Fibroblast of skin of right quadriceps (primary cell): ENCODE measurements at places on chromosomes 7 and 10.

DNA sequence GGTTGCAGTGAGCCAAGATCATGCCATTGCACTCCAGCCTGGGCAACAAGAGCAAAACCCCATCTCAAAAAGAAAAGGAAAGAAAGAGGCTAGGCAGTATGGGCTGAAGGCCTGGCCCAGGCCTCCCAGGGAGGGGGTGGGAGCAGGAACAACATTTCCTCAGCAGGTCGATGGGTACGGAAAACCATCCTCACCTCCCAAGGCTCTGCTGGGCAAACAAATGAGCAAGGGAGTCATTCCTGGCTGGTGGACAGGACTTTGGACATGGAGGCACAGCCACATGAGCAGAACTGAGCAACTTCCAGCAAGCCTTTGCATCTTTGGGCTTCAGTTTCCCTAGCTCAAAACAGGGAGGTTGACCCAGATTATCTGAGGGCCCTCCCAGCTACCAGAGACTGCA lies 13.0 kb downstream of the OGDHL start:
- no peak for DNase-seq

DNA sequence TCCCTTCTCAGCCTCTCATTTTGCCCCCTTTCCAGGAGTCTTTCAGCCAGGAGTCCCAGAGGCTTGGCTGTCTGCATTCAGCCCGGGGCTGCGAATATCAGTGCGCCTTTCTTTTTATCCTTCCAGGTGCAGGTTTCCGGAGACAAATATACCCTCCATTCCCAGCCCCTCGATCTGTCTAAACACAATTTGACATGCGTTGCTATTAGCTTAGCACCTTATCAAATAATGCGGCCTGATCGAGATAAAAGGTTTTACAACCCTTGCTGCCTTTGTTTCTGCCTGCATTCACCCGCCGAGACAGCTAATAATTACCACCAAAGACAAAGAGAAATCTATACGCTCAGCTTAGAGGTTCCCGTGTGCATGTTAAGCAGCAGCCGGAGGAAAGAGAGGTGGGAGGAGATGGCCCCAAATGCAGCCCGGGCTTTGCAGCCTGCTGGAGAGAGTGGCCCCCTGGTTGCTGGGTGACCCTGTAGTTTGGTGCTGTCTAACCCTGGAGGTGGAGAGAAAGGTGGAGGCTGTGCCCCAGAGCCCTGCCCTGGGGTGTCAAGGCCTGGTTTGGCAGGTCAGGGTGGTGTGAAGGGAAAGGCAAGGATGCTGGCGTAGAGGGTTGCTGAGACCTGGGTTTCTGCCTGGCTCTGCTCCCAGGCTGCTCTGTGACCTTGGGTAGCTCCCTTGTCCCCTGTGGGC lies 185.3 kb downstream of the RPS24 start:
- no peak for DNase-seq

GRCh38 chr7:37379546-37380277 lies 69.0 kb downstream of the ELMO1 start:
- DNase-seq, result no peak

GRCh38 chr10:29554660-29555059 lies 80.1 kb downstream of the SVIL start:
- peak; percentile 73 for DNase-seq

- DNase-seq, result peak; percentile 95
Observed at GRCh38 chr7:17532861-17533404, 234.5 kb downstream of the AHR start.

GRCh38 chr7:30633223-30633622 lies 38.5 kb downstream of the GARS1 start:
- no peak for DNase-seq

DNA sequence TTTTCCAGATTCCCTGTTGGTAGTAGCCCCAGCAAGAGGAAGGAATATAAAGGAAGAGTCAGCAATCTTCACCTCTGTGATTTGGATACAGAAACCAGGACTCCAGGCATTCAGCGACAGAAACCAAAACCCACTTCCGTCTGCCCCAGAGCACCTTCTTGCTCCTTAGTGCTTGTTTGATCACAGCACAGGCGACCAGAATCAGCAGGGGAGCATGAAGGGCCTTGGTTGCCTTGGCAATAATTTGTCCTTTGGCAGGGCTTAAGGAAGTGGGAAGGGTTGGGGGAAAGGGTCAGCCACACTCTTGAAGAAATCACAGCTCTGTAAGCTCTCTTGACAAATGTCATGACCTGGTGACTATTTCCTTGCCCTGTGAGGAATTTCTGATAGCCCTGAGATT lies 379.6 kb downstream of the OTUD1 start:
- DNase-seq, result no peak

GRCh38 chr7:143284591-143285469 lies at the start of gene TMEM139:
TSS of gene TMEM139 (plus strand) at chr7:143284958. CDS start at chr7:143285958, 1,000 bp downstream.
- no peak for DNase-seq
